ENCODE measurements at places on chromosomes 3 and 15. TPM values are rescaled to one million over a fixed set of nuclear protein-coding genes. Genes with fewer than 3 reads are reported as not detected.

- peak overlapping the region; percentile 41 for H3K27ac ChIP-seq
- peak; percentile 65 for DNase-seq
- no peaks in the 10 kb centered on the region for H3K36me3 ChIP-seq
- no peaks in the 10 kb centered on the region for H3K27me3 ChIP-seq
- H3K4me3 ChIP-seq, result no peak overlapping the region
- H3K4me1 ChIP-seq, result peaks cover 72% of the 10 kb centered on the region
These were observed 32.6 kb downstream of the MB21D2 start for GRCh38 chr3:192884777-192885773.

DNA sequence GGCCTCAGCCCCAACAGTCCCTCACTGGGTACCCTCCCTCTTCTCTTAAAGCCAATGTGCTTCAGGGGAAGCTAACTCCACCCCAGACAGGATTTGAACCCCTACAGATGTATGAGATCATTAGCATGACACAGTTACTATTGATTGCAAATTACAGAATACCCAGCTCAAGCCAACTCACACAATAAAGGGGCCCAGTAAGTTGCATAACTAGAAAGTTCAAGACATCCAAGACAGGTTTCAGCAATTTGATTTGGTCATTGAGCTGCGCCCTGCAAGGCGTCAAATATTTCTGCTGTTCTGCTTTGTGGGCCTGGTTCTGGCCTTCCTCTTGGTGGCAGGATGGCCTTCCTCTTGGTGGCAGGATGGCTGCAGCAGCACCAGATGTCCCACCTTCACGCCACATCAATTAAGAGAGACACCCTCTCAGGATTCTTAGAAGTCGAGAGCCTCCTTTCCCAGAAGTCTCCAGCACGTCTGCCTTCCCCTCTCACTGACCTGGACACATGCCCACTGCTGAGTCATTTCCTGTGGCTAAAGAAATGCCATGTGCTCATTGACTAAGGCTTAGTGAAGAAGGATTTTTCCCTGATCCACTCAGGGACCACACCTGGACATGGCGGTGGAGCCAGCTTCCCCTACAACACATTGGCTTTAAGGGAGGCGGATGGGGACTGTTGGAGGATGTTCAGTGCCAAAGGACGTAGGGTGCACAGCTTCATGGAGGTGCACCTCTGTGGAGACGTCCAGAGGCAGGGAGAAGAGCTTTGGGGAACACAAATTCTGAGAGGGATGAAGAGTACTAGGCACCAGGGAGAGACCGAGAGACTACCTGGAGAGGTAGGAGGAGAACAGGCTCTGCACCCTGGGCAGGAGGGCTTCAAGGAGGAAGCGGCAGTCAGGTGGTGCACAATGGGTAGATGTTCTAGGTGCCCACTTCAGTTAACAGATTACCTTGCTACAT, 49.1 kb downstream of the DNASE1L3 start:
- H3K27me3 ChIP-seq, result no peaks in the 10 kb centered on the region
- peaks cover 68% of the 10 kb centered on the region for H3K36me3 ChIP-seq
- peak; percentile 90 for DNase-seq
- H3K4me1 ChIP-seq, result peaks cover 11% of the 10 kb centered on the region
- no peak overlapping the region for H3K4me3 ChIP-seq
- H3K27ac ChIP-seq, result peak overlapping the region; percentile 15

DNA sequence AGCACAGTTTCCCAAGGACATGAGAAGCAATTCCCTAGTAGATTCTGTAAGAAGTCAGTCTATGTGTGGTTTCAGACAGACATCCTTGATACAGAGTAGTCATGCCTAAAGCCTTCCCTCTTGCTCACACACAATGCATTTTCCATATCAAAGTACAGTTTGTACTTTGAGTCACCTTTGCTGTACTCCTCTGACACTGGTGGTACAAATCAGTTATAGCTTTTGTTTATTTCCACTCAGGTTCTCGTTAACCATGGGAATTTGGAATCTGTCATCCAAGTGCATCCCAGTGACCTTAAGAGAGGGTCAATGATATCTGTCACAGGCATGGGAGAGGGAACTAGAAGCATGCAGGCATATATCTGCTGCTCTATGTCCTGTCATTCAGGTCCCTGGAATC, 3.6 kb upstream of the GNB4 start:
- no peaks in the 10 kb centered on the region for H3K36me3 ChIP-seq
- H3K27ac ChIP-seq, result no peak overlapping the region
- no peak overlapping the region for H3K4me3 ChIP-seq

- H3K4me1 ChIP-seq, result no peaks in the 10 kb centered on the region
- H3K36me3 ChIP-seq, result no peaks in the 10 kb centered on the region
- no peaks in the 10 kb centered on the region for H3K27me3 ChIP-seq
These were observed 20.2 kb upstream of the CORO2B start for GRCh38 chr15:68558318-68559305.

- DNase-seq, result no peak
- no peak overlapping the region for H3K4me3 ChIP-seq
- no peaks in the 10 kb centered on the region for H3K27me3 ChIP-seq
- peaks cover 28% of the 10 kb centered on the region for H3K4me1 ChIP-seq
These were observed 17.2 kb upstream of the PRICKLE2 start for GRCh38 chr3:64242435-64242834.

DNA sequence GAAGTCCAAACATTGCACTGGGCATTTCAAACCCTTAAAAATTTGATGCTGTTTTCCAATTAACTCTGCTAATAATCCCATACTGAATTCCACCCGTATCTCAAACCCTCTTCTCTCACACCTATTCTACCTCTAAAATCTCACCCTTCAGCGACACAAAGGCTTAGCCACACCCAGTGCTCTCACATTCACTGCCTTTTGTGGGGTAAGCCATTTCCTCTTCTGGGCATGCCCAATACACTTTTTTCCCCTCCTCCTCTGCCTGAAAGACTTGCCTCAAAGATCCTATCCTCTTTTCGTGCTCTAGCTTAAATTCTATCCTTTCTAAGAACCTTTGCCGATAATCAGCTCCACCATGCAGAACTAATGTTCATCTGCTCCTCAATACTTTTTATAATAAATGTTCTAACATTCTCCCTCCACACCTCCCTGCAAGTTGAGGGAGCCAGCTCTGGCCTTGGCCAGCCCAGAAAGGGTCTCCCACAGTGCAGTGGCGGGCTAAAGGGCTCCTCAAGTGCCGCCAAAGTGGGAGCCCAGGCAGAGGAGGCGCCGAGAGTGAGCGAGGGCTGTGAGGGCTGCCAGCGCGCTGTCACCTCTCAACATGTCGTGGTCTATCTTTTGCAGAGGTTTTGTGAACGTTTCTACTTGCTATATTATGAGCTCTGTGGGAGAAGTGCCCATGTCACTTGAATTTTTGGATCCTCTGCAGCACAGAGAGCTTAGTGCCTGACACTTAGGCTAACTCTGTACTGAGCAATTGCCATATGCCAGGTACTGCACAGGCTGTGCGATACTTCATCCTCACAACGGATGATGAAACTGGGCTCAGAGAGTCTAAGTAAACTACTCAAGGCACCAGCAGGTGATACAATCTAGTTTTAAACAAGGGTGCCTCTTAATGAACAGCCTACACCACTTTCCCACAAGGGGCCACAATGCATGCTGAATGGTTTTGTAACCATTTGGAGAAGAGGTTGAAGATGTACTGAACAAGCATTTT, 53.6 kb upstream of the BCL6 start:
- DNase-seq, result no peak
- no peaks in the 10 kb centered on the region for H3K4me1 ChIP-seq
- no peaks in the 10 kb centered on the region for H3K36me3 ChIP-seq
- H3K4me3 ChIP-seq, result no peak overlapping the region
- no peak overlapping the region for H3K27ac ChIP-seq

DNA sequence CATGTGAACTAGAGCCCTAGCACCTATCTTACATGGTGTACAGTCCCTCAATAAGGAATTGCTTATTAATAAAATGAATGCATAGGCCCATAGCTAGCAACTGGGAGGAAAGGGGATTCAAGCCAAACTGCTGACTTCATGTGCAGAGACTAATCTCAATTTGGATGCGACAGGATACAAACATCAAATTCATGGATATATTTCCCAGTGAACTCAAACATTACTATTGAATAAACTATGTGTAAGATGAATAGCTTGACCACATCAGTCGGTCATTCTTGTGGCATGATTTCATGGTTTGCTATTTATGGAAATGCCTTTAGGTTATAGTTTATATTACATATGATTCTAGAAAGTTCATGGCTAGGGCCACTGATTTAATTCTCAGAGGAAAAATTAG, 268.6 kb upstream of the SLITRK3 start:
- H3K27ac ChIP-seq, result no peak overlapping the region
- H3K4me3 ChIP-seq, result no peak overlapping the region
- no peaks in the 10 kb centered on the region for H3K36me3 ChIP-seq
- DNase-seq, result peak; percentile 4
- H3K27me3 ChIP-seq, result no peaks in the 10 kb centered on the region

- H3K4me1 ChIP-seq, result peaks cover 29% of the 10 kb centered on the region
- H3K27ac ChIP-seq, result no peak overlapping the region
- H3K4me3 ChIP-seq, result no peak overlapping the region
- H3K27me3 ChIP-seq, result no peaks in the 10 kb centered on the region
These were observed 74.7 kb downstream of the RASA2 start for GRCh38 chr3:141561426-141562034.

GRCh38 chr15:41483115-41483514, 10.6 kb upstream of the ITPKA start:
- peaks cover 30% of the 10 kb centered on the region for H3K36me3 ChIP-seq
- H3K27ac ChIP-seq, result no peak overlapping the region
- DNase-seq, result no peak
- H3K27me3 ChIP-seq, result no peaks in the 10 kb centered on the region
- no peaks in the 10 kb centered on the region for H3K4me1 ChIP-seq

- peaks cover 47% of the 10 kb centered on the region for H3K4me1 ChIP-seq
- H3K27ac ChIP-seq, result 0 out of 2 replicates have a peak overlapping the region, but pooled peaks have one; percentile 16
- peak; percentile 78 for DNase-seq
- H3K4me3 ChIP-seq, result no peak overlapping the region
- no peaks in the 10 kb centered on the region for H3K36me3 ChIP-seq
- no peaks in the 10 kb centered on the region for H3K27me3 ChIP-seq
These were observed 17.8 kb downstream of the LRIG1 start for GRCh38 chr3:66483006-66483405.

DNA sequence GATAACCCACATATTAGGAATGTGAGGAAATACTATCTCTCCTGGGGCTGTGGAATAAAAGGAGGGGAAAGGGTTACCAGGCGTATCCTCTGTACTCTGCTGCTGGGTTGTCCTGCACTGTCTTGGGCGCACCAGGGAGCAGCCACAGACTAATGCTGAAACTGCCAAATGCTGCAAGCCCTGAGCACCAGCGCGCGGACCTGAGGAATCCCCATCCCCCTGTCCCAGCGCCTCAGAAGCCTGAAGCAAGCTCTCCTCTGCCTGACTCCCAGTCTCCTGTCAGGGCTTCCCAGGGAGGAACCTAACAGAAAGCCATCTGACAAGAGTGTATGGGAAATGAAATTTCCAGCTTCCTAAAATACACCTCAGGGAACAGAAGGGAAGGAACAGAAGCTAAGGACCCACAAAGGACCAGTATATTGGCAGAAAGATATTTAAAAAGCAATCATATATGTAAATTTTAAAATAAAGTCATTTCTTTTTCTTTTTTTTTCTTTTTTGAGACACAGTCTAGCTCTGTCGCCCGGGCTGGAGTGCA, 158.3 kb upstream of the C2CD4B start:
- DNase-seq, result no peak
- H3K4me1 ChIP-seq, result no peaks in the 10 kb centered on the region
- no peaks in the 10 kb centered on the region for H3K36me3 ChIP-seq
- H3K27me3 ChIP-seq, result no peaks in the 10 kb centered on the region
- no peak overlapping the region for H3K4me3 ChIP-seq

DNA sequence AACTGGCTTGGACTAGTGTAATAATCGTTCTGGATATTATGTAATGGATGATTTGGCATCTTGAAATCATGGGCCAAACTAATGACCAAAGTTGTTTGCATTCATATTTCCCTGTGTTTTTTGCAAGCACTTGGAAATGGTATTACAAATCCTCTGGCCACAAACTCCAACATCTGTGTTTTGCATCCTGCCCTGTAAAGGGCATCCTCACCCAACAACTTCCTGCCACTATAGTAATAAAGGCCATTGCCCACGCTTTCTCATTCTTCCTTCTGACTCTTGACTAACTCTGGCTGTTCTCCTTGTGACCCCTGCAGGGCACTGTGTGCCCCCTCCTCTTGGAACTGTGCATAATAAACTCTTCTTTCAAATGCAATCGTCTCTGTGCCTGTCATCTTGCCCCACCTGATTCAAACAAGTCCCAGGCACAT, 25.4 kb upstream of the PSMD6 start:
- H3K4me3 ChIP-seq, result no peak overlapping the region
- no peaks in the 10 kb centered on the region for H3K36me3 ChIP-seq
- DNase-seq, result peak; percentile 67
- H3K27ac ChIP-seq, result peak overlapping the region; percentile 52
- H3K27me3 ChIP-seq, result no peaks in the 10 kb centered on the region

DNA sequence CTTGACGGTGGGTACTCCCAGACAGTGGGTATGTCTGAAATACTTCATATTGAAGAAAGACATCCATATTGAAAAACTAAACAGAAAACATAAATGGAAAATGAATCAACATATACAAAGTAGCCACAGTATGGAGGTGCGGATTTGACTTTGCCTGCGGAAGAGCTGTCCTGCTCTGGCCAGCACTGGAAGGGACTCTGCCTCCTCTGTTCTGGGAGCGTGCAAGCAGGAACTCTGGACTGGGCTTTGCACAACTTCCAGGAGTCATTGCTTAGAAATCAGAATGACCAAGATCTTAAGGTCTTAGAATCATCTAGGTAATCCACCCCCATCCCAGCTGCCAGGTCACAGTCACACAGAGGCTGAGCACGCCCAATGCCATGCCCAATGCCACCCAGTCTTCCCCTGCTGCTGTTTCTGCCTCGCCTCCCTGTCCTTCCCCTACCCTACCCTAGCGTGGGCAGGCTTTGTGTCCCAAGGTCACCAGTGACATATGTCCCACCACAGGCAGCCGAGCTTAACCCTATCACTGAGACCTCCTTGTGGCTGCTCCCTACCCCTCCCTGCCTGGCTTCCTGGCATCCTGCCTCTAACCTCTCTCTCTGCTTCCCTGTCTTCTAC, 36.3 kb downstream of the CDC25A start:
- no peak overlapping the region for H3K27ac ChIP-seq
- no peak overlapping the region for H3K4me3 ChIP-seq
- H3K27me3 ChIP-seq, result no peaks in the 10 kb centered on the region
- H3K4me1 ChIP-seq, result peaks cover 15% of the 10 kb centered on the region

The NAALADL2 gene
- 81.0 TPM for total RNA-seq

The ANKRD34C gene
- not detected for total RNA-seq

The GOLGA8F gene
- total RNA-seq, result not detected

The MAN2C1 gene
- 141 TPM for total RNA-seq

The METTL6 gene
- 30.9 TPM for total RNA-seq

The SLC22A13 gene
- 0.38 TPM for total RNA-seq
